ENCODE measurements at places on chromosomes 11 and 22.
A peak's percentile ranks its signal among the peaks of the same experiment; 100 is the strongest.

GRCh38 chr22:19109198-19110063 lies 12.8 kb downstream of the DGCR2 start:
- no peak for DNase-seq

GRCh38 chr11:118353084-118353710 lies 6.2 kb upstream of the UBE4A start:
- no peak for DNase-seq

DNA sequence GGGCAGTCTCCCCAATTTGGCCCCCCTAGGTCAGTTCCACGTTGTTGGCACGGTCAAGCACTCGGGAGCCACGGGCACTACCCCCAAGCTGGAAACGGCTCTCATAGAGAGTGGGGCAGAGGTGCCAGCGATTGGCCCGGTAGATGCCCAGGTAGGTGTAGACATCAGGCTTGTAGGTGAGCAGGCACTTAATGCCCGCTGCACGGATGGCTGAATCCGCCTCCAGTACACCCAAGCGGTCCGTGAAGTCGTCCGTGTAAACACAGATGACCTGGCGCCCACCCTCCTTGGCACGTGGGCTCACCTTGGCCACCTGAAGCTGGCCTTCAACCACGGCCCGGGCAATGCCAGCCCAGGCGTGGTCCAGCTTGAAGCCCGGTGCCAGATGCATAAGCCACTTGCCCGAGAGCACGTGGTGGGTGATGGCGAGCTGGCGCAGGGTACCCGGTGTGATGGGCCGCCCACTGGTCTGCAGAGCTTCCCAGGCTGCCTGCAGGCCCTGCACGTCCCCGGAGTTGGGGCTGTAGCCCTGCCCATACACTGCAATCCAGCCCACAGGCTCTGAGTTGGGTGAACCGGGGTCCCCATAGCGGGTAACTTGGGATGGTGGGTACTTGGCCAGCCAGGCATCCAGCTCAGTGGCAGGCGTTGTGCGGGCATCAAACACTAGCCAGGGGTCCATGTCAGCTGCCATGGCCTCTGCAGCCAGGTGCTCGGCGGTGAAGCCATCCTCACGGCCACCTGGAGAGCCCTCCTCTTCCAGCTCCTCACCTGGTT lies 1.2 kb downstream of the C11orf68 start:
- no peak for DNase-seq

DNA sequence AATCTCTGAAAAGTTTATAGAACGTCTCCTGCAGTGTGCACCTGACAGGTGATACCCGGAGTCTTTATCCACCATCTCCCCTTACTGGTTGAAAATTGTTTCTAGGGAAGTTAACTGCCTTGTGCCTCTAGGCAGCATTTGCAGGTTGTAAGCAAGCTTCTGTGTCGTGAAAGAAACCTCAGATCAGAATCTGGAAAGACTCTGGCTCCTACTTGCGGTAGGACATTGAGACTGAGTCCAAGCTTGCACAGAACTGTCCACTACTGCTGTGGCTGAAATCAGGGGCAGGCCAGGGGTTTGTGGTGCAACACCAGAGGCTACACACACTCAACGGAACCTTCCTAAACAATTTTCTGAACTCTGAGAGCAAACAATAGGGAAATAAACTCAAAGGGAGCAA lies 34.8 kb upstream of the MYOD1 start:
- no peak for DNase-seq

GRCh38 chr11:71301858-71302533 lies 49.6 kb upstream of the SHANK2 start:
- DNase-seq: no peak

DNA sequence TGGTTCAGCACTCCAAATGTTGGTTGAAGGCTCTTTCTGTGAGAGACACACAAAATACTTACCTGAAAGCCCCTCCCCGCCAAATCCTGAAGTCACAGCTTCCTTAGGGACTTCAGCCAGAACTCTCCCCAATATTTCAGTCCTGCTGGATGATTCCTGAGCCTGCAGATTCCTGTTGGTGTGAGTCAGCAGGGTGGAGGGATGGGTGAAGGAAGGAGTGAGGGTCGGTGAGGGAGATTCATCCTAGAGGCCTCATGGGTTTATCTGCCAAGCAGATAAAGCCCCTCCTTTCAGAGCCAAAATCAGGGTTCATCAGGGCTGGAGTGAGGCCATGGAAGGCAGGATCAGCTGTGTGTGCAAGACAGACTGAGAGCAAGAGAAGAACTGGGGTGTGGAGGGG lies 37.9 kb downstream of the SMIM38 start:
- no peak for DNase-seq

GRCh38 chr11:35040221-35040942 lies 98.6 kb upstream of the CD44 start:
- no peak for DNase-seq

DNA sequence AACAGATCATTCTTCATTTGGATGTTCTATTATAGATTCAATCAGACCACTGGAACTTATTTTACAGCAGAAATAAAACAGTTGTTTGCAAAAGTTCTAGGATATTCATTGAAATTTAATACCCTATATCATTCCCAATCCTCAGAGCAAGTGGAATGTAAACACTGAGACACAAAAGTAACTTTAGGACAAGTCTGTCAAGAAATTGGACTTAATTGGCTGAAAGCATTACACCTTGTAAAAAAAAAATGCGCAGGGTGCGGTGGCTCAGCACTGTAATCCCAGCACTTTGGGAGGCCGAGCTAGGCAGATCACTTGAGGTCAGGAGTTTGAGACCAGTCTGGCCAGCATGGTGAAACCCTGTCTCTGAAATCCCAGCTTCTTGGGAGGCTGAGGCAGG lies 29.9 kb upstream of the TMEM123 start:
- DNase-seq: no peak

DNA sequence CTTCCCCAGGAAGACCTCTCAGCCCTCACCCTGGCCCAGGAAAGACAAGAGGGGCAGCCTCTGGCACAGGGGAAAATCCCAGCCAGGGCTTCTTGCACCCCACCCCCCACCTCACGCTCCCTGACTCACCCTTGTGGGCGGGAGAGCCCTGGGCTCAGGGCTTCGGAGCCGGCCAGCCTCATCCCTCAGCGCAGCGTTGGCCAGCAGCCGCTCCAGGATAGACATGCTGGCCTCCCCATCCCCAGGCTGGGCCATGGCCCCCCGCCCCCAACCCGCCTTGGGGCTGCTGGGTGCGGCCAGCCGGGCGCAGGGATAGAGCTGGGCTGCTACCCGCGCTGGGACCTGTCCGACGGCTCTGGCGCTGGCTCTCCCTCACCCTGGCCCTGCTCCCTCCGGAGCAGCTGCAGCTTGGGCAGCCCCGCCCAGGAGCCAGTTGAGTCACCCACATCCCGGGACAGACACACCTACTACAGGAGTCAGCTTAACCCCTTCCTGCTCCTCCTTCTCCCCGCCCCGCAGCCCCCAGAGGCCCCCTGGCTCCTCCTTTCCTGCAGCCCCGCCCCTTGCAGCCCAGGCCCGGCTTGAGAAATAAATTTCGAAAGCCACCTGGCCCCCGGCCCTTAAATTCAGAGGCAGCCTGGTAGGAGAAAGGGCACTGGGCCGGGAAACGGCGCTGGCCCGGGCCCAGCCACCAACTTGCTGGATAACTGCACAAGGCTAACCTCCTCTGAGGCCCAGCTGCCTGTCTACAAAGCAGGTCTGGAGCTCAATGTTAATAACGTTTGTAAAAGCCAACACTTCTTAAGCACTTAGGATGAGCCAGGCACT lies 13.4 kb downstream of the TNKS1BP1 start:
- DNase-seq: peak; percentile 61

DNA sequence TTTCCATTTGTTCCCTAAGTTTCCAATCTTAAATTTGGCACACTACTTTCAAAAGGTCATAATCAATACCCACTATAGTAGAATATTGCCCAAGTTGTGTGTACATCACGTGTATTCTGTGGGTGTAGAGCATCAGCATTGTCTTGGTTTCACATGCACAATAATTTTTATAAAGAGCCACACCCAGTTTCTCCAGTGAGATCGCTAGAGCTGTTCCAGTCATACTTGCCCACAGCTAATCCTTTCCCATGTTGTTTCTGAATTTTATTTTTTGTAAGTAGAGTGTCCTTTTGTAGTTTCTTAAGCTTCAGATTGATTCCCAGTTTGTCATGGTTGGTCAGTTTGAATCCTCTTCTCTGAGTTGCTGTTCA lies 13.7 kb downstream of the FAM118B start:
- no peak for DNase-seq
